ENCODE measurements at places on chromosomes 7 and 10.

DNA sequence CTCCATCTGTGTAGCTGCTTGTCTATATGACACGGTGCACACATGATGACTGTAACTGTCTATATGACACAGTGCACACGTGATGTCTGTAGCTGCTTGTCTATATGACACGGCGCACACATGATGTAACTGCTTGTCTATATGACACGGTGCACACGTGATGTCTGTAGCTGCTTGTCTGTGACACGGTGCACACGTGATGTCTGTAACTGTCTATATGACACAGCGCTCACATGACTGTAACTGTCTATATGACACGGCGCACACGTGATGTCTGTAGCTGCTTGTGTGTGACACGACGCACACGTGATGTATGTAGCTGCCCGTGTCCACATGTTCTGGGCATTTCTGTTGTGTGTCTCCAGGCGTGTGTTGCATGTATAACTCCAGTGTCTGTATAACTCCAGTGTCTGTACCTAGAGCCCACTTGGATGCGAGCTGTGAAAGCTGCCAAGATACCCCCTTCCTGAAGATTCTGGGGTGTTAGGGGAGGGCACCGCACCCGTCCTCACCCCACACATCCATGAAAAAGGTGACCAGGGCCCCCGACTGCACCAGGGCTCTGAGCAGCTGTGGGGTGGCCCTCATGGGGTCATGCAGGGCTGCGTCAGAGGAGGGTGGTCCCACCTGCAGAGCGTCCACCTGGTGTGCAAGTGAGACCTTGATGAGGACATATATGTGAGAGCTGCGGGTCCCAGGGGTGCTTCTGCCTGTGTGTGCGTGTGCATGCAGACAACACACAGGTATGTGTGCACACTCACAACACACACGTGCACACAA, 137.9 kb downstream of the ELFN1 start:
- no peak for DNase-seq

GRCh38 chr10:22228943-22229801, 11.4 kb upstream of the EBLN1 start:
- peak; percentile 96 for DNase-seq

DNA sequence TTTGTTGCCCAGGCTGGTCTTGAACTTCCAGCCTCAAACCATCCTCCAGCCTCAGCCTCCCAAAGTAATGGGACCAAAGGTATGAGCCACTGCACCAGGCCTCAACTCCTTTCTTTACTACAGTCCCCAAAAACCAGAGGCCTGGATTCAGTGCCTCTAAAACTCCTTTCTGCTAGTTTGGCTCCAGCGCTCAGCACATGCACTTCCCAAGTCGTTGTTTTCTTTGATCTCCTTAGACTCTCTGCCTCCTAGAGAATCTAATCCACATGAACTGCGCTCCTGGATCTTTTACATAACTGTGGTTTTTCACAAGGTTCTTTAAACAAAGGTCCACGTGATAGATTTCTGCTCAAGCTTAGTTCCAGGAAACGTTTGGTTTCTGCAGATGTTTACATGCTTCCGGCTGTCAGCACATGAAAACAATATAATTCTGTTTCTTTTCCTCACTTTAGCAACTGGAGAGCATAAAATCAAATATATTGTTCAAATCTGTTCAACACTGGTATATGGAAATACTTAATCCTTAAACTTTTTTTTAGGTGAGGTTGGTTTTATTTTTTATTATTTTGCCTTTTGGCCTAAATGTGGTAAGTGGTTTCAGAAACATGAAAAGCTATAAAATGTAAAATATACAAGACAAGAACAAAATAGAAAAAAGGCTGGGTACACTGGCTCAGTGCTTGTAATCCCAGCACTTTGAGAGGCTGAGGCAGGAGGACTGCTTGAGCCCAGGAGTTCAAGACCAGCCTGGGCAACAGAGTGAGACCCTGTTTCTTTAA, 270.5 kb upstream of the MKLN1 start:
- DNase-seq, result peak; percentile 78

DNA sequence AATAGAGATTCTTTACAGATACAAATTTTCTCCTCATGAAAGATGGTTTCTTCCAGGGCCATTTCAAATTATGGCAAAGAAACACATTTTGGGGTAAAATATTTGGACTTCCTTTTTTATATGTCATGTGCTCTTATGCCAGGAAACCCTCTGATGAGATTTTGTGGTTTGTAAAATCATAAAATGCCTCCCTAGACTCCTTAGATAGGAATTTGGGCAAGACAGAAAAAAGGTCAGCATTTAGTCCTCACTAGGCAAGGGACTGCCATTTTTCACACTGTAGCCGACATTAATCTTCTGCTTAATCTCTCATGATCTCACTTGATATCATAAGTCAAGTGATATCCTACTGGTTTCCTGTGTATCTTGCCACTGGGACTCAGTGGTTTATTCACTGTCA, 286.4 kb downstream of the ARHGAP12 start:
- DNase-seq, result no peak

DNA sequence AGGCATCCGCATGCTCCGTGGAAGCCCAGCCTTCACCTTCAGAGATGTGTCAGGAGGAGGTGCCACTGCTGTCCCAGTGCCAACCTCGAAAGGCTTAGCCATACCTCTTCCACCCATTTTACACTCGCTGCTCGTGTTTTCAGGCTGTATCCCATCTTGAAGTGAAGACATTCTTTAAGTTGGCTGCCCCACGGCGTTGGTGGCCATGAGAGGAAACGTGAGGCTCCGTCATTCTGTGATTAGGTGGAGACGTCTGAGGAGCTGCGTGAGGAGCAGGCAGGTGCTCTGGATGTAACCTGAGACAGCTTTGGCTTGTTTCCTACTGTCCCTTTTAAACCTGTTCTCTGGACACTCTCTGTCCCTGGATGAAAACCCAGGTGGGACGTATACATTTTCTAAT, 159.9 kb upstream of the RNF32 start:
- no peak for DNase-seq

GRCh38 chr10:3684891-3685290, 100.1 kb downstream of the KLF6 start:
- DNase-seq, result no peak

- DNase-seq, result no peak
Observed at GRCh38 chr7:121503039-121503438, 106.9 kb upstream of the FAM3C start.

GRCh38 chr10:13787015-13787421, 200.3 kb downstream of the PRPF18 start:
- DNase-seq, result no peak

DNA sequence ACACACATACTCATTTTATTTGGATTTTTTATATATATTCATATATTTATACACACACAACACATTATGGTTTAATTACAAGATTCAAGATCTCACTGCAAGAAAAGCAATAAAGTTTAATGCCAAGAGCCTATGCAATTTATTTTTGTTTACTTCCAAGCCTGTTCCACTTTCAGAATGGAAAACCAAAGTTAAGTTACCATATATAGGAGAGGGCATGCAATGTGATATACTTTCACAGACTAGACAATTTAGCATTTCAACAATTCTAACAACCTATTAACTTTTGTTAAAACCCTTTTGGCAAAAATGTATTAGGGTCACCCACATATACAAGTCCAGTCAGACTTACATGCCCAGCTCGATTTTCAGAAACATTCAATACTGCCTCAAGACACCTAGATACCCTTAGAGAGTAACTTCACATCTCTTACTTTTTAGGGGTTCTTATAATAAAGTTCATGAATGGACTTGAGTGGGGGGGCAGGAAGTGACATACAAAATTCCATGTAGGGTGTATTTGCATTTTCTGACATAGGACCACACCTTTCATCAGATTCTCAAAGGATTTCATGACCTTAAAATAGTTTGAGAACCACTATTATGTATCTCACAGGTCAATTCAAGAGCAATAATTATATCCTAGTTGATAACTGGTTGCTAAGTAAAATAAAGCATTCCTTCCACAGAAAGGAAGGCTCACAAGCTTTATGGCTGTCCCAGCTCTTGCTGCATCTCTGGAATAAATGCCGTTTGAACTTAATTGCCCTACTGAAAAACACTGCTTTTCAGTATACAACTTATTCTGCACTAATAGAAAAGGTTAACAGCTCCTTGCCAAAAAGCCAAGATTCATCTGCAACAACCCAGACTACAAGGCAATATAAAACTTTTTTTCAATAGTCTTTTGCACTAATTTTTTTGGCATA, 2.5 kb downstream of the P4HA1 start:
- DNase-seq, result peak; percentile 45

- DNase-seq, result no peak
Observed at GRCh38 chr7:47356261-47356660, 225.7 kb downstream of the TNS3 start.

DNA sequence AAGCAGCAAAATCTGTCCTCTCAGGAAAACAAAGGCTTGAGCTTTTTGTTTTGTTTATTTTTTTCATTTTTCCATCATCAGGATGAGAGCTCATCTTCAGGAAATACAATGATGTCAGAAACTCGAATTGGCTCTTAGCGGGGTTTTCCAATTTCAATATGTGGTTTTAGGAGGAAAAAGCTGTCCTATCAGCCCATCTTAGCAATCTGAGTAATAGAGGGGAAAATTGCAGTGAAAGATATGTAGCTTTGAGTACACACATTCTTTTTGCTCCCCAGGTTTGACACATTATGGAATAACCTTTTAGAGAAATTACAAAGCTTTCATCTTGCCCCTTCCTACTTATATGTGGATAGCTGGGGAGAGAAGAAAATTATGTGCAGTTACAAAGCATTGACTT, 113.6 kb upstream of the MYO3A start:
- DNase-seq, result no peak

GRCh38 chr7:73703757-73704639, 15.5 kb downstream of the STX1A start:
- DNase-seq, result peak; percentile 37

GRCh38 chr7:88546808-88547207, 212.7 kb upstream of the ZNF804B start:
- DNase-seq, result no peak

DNA sequence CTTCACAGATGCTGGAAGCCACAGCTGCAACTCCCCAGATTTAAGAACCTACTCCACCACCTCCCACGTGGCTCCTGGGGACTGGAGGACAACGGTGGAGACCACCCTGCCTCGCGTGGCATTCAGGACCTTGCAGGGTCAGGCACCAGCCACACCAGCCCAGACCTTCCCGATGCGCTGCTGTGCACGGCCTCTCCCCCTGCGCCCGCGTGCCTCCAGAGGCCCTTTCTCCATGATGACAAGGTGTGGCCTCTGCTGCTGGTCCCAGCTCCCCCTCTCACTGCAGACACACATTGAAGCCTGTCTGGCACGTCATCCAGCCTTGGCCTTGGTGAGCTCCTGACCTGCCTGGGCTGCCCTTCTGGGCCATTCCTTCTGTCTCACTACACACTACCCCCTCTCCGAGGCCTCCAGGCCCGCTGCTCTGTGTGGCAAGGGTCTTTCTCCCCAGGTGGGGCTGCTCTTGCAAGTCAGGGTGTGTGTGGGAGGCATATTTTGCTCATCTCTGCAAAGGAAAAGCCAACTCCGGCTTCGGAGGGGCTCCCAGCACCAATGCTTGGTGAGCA, 254.8 kb downstream of the MAD1L1 start:
- DNase-seq, result no peak

DNA sequence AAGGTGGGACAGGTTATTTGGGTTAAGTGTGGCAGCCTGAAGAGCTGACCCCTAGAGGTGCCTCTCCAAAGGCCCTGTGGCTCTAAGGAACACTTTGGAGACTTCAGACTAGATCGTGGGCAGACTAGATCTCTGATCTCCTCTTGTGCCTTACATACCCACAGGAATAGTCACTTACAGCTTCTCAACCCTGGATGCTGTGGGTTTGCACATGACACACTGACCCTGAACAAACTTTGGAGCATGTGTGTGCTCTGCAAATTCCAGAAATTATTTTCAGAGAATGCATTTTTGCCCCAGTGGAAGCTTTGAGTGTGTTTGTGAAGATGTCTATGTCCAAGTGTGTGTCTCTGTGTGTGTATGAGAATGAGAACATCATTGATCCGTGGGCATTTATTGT, 119.6 kb downstream of the EMX2 start:
- no peak for DNase-seq

GRCh38 chr7:117193564-117193963, 129.3 kb downstream of the WNT2 start:
- DNase-seq, result peak; percentile 55

DNA sequence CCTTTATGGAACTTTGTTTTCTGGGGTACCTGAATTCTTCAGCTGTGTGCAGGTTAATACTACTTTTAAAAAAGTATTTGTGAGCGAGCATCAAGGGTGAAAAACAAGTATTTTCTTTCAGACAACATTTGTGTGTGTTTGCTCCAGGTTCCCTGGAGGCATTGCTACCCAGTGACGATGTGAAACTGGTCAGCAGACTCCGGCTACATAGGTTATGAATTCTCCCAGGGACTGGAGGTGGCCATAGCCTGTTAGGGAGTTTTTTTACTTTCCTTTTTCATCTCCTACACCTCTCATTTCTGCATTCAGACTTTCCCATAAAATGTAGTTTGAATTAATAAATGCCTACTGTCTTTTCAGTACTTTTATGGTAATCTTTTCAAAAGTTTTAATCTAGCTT, 7.6 kb downstream of the AKR1D1 start:
- DNase-seq, result no peak

DNA sequence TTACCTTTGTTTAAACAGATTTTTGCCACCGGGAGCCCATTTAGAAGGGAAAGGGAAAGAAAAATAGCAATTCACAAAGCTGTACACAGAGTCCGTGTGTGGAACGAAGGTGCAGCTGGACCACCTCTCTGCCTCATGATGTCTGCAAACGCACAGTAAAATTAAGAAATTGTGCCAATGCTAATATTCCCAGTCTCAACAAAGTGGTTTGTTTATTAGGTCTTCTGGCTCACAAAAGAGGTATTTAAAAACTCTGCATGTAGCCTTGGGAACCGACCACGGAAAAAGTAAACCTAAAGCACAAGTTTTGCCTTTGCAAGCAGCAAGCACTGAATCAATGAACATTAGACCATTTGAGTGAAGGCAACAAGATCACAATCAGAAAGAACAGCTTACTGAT, 57.7 kb downstream of the CREB3L2 start:
- peak; percentile 32 for DNase-seq

DNA sequence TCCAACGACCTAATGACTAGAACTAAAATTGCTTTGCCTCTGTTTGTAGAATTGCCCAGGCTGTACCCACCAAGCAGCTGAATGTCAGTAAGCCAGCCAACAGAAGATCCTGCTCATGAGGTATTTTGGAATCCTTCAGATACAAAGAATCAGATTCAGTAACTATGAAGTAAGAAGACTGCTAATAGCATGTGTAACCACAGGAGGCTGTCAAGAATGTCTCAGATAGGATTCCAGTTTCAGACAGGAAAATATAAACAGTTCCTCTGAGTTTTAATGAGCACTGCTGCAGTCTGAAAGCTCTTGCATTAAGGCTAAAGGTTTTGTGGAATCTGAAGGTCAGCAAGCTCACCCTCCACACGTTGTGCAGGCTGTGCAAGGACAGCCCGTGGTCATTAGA, 112.6 kb upstream of the ADAM12 start:
- DNase-seq, result peak; percentile 55

- no peak for DNase-seq
Observed at GRCh38 chr10:75209086-75209920, 1.3 kb upstream of the VDAC2 start.

- DNase-seq, result no peak
Observed at GRCh38 chr7:96598421-96598820, 111.2 kb downstream of the SEM1 start.

- no peak for DNase-seq
Observed at GRCh38 chr7:13057462-13058200, 370.2 kb downstream of the ARL4A start.

Data from fibroblast of the aortic adventitia (primary cell).